ENCODE measurements at places on chromosomes 1 and 21.
A peak's percentile ranks its signal among the peaks of the same experiment; 100 is the strongest.

DNA sequence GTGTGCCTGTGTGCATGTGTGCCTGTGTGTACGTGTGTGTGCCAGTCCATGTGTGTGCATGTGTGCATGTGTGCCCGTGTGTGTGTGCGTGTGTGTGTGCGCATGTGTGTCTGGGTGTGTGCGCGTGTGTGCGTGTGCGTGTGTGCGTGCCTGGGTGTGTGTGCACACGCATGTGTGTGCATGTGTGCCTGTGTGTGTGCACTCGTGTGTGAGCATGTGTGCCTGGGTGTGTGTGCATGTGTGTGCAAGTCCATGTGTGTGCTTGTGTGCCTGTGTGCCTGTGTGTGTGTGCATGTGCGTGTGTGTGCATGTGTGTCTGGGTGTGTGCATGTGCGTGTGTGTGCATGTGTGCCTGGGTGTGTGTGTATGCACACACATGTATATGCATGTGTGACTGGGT lies 28.7 kb upstream of the COL6A2 start:
- DNase-seq = peak; percentile 25

- DNase-seq = peak; percentile 42
Observed at GRCh38 chr1:29688471-29689365, 452.4 kb downstream of the PTPRU start.

GRCh38 chr1:72109916-72110315 lies 172.4 kb downstream of the NEGR1 start:
- DNase-seq = no peak

GRCh38 chr1:53293123-53293522 lies 34.7 kb downstream of the LRP8 start:
- DNase-seq = no peak

DNA sequence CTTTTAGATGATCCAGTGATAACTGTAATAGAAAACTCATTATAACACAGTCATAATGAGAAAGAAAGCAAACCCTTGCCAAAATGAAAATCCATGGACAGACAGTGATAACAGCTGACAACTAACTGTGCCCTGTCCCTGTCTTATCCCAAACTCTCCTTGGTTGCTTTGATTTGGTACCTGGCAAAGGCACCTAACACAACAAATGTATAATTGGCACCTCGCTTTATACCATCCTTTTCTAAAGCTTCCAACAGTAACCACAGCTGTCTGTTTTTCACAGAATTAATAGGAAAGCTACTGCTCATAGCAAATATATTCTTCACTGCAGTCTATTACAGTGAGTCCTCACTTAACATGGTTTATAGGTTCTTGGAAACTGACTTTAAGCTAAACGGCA lies 118.4 kb upstream of the KRTAP19-8 start:
- no peak for DNase-seq

DNA sequence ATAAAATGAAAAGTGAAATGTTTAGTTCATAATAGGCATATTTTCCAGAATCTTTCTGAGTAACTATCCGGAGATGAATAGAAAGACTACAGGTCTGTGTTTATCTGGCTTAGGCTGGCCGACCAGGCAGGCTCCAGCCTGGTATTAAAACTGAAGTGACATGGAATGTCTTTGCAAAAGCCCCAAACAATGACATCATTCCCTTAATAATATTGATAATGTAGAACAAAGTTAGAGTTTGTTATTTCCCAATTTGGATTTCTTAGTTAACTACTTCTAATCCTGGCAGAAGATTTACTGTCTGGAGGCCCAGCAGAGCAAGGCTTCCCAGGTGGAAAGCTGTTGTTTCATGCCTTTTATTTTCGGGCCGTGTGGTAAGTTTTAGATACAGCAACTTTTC lies 207.7 kb downstream of the GREM2 start:
- DNase-seq = no peak

DNA sequence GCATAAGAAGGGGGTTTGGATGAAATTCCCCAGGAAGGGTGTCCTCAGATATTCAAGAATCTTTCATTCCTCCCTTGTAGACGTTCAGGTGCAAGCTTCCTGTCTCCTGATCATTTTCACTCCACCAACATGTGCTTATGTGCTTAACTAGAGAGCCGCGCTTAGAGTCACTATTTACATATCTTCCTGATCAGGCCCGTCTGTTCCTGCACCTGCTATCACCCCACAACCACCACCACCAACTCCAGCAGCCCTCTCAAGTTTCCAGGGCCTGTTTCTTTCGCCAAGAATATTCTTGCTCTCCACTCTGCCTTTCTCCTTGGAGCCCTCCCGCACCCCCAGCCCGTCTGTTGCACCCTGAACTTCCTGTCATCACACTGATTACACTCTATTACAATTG lies 113.4 kb downstream of the SPSB1 start:
- DNase-seq = no peak

DNA sequence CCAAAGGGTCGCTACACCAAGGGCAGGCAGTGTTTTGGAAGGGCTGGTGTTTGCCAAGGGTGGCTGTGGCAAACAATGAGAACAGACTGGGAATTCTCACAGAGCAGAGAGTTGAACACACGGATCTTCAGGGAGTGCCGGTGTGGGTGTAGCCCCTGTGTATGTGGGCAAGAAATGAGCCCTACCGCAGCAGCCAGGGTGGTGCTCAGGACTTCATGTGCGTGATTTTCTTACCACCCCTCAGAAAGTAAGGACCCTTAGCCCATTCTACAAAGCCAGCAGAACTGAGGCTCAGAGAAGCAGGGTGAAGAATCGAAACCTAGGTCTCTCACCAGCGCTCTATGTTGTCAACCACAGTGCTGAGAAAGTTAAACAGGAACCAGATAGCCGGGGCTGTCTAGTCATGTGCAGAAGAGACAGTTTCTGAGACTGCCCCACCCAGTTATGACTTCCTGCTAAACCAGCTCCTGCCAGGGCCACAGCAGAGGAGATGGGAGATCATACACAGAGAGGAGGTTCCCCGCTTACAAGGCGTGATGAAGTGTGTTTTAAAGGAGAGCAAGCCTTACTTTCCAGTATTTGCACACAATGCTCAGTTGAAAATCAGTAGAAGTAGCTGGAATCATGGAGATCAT lies 21.9 kb upstream of the MORC3 start:
- no peak for DNase-seq

DNA sequence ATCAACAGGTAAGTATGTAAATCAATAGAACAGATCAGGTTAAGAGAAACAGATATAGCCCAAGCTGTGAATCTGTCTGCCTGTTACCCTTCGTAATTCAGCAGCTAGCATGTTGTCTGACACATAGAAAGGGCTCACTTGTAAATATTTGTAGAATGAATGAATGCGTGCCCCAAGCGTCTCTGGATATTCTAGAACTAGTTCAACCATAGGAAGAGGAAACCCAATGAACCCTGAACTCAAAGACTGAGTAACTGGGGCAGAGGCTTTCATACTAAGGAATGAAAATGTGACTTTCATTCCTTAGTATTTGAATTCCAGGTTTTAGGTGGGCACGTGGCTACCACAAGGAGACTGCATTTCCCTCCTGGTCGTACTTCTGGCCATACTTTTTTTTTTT lies 60.1 kb upstream of the SMYD2 start:
- no peak for DNase-seq

GRCh38 chr1:172582889-172583288 lies 49.9 kb downstream of the SUCO start:
- no peak for DNase-seq

DNA sequence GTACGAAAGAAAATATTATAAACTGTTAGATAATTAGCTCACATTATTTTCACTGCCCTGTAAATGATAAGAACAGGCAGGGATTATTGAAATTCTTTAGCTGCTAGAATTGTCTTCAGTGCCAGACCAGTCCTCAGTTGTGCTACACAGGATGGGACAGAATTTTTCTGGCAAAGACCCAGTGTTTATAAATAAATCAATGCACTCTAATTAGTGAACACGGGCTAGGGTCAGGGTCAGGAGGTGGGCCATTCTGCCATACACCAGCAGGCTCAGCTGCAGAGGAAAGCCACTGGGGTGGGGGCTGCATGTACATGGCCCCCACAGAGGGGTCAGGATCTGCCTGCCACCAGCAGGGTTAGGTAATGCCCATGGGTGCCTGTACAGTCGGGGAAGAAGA lies 6.4 kb downstream of the BCAR3 start:
- DNase-seq = no peak

DNA sequence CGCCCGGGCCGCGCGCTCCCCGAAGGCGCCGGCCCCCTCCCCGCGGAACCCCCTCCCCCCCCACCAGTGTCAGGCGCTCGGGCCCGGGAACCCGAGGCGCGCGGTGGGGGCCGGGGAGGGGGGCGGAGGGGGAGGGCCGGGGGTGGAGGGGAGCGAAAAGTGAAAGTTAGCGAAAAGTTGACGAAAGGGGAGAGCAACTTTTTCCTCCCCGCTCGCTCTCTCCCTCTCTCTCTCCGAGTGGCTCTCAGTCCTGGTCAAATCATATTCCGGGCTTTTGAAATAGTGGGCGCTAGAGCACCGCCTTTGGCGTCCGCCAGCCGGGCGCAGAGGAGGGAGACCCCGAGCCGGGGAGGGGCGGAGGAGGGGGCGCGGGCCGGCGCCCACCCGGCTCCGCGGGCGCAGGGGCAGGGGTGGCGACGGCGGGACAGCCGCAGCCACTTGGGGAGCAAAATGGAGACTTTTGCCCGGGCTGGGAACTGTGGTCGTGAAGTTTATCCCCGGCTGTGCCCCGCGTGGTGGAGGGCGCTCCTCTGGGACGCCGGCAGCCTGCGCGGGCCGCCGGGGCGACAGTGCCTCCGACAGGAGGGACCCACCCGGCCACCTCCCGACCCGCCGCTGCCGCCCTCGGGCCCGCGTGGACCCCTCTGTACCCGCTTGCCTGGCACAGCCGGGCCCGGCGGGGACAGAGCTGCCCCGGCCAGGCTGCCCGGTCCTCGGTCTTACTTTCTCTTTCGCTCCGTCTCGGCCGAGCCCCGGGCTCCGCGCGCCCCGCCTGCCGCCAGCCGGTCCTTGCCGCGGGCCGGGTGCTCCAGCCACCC lies 697 bp downstream of the PRDM16 start:
- peak; percentile 84 for DNase-seq

DNA sequence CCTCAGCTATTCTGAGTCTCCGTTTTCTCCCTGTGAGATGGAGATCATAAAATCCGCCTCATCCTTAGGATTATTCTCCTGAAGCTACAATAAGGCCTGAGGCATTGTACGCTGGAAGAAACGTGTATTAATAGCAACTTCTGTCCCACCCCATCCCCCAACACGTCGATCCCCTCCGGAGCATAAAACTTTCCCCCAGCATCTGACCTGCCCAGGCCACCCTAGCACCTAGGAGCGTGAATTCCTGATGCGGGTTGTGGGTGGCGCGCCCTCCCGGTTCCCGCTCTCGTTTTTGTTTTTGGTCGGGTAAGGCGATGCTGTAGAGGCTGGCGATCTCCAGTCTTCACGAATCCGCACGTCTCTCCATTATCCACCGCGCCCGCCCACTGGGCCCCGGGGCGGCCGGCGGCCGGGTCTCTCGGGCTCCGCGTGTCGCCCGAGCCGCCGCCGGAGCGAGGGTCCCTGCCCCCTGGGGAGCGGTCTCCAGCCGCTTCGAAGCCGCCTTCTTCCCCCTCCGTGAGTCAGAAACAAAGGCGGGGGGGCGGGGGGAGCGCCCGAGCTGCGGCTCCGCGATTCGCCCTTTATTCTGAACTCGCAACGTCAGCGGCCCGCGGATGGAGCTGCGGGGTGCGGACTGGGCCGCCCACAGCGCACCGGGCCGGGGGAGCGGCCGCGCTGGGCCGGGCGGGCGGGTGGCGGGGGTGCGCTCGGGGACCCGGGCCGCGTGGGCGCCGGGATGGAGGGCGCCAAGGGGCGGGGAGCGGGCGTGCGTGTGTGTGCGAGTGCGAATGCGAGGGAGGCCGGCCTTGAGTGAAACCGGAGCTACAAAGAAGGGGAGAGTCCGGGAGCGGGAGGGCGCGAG lies at the start of gene PLEKHO1:
Gene PLEKHO1, plus strand, starts transcription at position 646 of the 862 bp plus-strand sequence. CDS start 342 bp downstream, outside the sequence.
- peak; percentile 80 for DNase-seq

DNA sequence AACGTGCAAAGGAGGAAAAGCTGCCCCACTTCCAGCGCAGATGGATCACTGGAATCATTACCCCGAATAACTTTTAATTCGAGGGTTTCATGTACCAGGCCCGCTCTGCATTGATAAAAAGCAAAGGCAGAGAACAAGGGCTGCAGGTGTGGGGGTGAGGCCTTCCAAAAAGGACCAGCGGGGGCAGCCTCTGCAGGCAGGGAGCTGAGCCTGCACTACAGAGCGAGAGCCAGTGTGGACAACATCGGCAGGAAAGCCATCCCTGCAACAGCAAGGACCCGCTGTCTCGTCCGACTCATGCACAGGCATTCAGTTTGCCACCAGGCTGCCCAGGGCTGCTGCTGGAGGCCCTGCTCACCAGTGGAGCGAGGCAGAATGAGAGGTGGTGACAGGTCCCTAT lies 27.1 kb upstream of the AJAP1 start:
- no peak for DNase-seq

DNA sequence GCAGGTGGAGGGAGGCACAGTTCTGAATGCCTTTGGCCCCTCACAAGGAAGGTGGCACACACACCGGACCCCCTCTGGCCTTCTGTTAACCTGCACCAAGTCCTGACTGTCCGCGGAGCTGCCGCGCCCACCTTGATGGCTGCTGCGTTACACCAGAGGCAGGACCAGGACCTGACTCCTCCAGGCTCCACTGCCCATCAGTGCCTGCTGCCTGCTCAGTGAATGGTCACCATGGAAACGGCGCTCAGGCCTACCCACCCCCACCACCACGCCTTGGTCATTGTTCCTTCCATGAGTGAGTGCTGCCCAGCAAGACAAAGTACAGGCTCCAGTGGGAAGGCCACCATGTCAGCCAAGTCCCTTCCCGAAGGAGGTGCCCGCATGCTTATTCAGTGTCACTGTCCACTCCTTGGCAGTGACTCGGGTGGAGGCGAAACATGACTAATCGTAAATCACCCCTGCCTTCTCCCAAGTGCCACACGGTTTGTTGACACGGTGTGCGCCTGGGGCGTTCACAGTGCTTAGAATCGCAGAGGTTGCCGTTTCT lies 57.3 kb downstream of the SLC37A1 start:
- DNase-seq = peak; percentile 72

GRCh38 chr1:145720556-145720877 lies 1.2 kb downstream of the CD160 start:
- DNase-seq = no peak

Measured in ecto neural progenitor cell (in vitro differentiated cells).